NCI-H187 treated with DMSO at 0.1 percent for 48 hours (cell line): ENCODE measurements at places on chromosomes 3 and 15.

- DNase-seq = peak; percentile 40
Observed at GRCh38 chr3:184261854-184262763, 756 bp upstream of the CAMK2N2 start.

DNA sequence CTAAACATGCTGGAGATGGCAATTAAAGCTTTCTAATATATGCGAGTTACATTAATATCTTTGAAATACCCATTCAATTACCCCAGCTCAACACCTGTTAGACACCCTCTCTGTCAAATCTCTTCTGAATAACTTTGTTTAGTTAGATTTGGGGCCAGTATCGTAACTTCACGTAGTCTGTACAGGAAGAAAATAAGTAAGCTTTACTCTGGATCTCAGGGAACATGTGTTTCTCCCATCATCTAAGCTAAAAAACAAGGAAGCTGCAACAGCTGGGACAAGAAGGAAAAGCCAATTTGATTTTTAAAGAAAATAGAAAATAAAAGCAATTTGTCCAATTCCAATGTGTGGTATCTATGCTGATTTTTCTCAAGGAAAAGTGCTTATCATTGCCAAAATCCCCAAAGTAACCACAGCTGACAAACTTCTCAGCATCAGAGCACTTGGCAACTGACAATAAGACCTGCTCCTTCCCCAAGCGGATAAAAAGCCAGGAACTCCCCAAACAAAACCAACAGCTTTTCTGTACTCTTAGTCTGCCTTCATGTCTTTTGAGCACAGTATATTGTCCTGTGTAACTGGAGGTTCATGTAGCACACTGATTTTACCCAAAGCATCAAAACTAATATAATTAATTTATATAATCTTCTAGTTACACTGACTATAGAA is 279.1 kb downstream of the ZBTB20 start:
- no peak for DNase-seq

DNA sequence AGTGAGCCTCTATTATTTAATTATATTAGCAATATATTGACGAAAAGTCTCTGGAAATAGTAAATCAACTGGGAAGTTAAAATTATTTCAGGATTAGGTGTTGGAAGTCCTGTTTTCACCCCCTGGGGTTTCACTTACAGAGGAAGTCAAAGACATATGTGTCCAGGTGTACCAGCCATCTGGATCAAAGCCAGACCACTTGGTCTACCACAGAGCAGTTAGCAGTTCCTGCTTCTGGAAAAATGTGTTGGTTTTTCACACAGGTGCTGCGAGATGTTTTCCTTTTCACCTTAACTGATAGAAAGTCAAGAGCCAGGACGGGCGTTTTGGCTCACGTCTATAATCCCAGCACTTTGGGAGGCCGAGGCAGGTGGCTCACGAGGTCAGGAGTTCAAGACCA is 13.1 kb downstream of the MME start:
- no peak for DNase-seq

- no peak for DNase-seq
Observed at GRCh38 chr3:30742796-30743619, 136.6 kb downstream of the TGFBR2 start.
